Activated CD8-positive, alpha-beta memory T cell treated with anti-CD3 and anti-CD28 coated beads for 4 hours (primary cell): ENCODE measurements at places on chromosomes 5 and 9.

DNA sequence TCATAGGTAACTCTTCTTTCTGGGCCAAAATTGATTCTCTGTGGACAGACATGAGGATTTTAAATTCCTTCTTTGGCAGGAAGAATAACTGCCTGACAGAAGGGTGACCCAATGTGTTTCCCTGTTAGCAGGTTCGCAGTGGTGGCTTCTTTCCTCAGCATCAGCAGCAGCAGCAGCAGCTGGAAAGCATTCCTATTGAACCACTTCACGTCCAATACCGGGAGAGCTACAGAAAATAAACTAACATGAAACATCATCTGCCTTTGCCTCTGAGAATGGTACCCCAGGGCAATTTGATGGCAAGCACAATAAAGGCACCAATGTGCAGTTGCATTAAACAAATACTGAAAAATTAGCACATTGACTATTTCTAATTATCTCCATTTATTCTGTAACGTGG, 214.5 kb downstream of the TMEM167A start:
- no peak for DNase-seq

DNA sequence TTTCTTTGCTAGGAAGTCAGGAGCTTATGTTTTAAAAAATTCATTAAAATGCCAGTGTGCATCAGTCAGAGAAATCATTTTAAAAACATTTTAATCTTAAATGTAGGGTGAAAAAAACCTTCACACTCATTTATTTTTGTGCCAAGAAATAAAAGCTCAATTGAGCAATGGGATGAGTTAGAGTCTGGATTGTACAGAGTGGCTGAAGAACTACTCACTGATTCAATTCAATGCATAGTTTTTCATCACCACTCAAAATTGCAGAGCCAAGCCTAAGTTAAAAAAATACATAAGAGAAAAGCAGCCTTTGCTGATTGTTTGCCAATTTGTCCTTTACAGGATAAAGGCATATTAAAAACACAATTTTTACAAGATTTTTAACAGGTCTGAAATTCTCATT, 168.2 kb upstream of the DMRTA1 start:
- no peak for DNase-seq

- no peak for DNase-seq
Measured at GRCh38 chr5:76565009-76565408, 58.2 kb downstream of the F2RL2 start.

DNA sequence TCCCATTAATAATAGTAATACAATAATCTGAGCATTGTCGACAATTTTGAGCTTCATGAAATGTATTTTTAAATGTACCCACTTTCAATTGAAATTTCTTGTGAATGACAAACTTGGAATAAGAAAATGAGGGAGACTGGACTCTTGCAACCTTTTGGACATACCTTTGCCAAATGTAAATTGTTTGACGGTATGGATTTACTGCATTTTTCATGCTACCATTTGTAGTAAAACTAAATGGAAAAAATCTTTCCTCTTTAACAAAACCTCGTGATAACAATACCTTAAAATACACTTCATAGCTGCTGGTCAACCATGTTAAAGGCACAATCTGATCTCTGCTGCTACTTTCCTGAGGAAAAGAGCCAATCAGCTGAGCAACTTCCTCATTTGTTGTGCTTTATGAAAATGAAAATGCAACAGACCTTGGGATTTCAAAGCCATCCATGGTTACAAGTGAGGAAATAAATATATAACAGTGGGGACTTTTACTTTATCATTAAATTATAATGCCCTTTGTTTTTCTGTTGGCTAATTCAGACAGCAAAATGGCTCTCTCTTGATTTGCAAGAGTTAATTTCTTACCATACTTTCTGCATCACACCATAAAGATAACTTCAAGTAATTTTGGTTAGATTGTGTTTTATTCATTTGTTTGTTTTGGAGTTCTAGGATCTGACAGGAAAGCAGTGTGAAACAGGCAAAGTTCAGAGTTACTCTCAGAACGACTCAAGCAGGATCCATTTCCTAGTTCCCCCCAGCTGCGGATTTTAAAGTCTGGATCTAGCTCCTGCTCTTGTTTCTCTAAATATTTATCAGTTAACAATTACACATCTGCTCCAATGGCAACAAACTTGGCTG, 1.1 kb downstream of the ALDH1A1 start:
- DNase-seq = no peak

DNA sequence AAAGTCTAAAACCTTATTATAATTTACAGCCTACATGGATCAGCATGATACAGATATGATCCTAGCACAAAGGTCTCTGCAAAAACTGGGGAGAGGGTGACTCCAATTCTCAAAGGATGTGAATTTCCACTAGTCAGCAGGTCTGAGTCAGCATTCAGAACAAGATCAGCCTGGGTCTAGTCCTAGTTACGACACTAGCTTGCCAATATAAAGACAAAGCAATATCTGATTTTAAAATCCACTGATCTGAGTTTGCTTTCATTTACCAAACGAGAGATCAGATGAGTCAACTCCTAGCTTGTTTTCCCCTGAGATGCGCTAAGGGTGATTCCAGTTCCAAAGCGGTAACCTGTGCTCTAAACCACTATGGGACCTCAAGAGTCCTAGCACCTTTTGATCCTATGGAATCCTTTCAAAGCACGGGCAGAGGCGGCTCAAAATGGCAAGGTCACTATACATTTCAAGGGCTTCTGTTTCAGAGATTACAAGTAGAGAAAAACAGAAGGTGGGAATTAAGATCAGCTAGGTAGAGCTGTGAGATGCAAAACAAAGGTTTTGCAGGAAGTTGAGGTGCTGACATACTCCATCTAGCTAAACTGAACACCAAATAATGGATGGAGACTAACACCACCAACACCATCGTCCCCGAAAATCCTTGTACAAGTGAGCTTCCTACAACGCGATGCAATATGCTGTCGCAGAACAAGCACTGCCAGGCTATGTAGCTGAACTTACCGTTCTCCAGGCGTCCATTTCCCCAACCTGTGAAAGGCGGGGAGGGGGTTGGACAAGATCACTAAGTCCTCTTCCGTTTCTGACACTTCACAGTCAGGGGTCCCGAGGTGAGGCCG, 906 bp downstream of the SLC25A51 start:
- DNase-seq = no peak

- DNase-seq = no peak
Measured at GRCh38 chr5:141717043-141717442, 35.0 kb upstream of the ARAP3 start.

DNA sequence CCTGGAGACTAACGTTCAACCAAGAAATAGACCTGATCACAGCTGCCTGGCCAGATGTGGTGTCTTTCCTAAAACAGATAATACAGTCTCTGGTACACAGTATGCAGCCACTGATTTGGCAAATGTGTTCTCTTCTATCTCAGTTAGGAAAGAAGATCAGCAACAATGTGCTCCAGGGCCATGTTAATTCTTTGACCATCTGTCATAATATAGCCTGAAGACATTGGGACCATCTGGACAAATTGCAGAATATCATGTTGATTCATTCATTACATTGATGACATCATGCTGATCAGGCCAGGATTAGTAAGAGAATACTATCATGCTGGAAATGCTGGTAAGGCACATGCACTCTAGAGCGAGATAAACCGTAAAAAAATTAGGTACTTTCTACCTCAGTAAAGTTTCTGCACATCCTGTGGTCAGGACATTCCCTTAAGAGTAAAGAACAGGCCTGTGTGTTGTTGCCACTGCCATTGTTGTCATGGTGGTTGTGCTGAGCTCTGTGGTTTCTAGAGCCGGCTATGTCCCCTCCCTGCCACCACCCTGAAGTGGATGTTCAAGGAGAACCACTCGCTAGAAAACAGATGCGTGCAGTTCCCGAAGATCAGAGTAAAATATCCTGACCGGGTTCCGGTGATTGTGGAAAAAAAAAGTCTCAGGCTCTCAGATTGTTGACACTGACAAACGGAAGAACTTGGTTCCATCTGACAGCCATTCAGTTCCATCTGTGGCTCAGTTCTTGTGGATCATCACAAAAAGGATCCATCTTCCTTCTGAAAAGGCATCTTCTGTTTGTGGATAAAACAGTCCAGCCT, 6.4 kb upstream of the JMY start:
- no peak for DNase-seq

DNA sequence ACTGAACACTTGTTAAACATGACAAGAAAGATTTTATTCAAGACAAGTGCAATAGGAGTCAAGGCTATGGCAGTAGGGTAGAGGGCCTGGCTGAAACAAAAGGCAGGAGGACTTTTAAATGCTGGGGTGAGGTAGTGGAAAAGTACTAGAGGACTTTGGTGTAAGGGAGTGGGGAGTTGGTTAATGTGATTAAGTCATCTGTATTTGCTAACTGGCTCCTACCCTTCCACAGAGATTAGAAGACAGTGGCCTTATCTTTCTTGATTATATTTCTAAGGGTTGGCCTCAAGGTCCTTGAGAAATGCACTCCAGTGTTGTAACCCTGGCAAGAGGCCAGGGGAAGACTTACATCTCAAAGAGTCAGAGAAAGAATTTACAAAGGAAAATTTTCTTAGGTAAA, 160.2 kb upstream of the FTMT start:
- DNase-seq = no peak

DNA sequence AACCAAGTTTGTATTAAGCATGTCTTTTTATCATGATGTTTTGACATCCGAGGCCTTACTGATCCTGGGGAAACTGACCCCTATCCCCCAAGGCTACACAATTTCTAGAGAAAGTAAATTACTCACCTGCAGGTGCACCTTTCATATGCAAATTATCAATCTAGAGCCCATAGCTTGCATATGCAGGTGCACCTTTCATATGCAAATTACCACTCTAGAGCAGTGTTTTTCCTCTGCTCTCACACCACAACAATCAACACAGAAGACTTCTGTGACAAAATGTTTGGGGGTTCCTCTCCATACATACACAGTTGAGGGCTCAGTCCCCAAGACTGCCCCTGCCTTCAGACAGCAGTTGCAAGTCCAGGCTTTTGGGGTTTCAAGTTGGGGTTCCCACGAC, 203.7 kb upstream of the RORB start:
- no peak for DNase-seq
